ENCODE measurements at places on chromosomes 2 and 18. TPM values are rescaled to one million over a fixed set of nuclear protein-coding genes. Genes with fewer than 3 reads are reported as not detected.

IL37 gene
- total RNA-seq, result not detected

SERPINB10 gene
- total RNA-seq, result 1.0 TPM

RAB6C gene
- not detected for total RNA-seq

MAP3K19 gene
- total RNA-seq, result not detected

ST8SIA5 gene
- 2.1 TPM for total RNA-seq

SULT1C3 gene
- not detected for total RNA-seq

PDCD1 gene
- not detected for total RNA-seq

NAT8 gene
- total RNA-seq, result not detected

DCDC2C gene
- total RNA-seq, result not detected

TOGARAM2 gene
- 0.52 TPM for total RNA-seq

TBR1 gene
- not detected for total RNA-seq

TCF23 gene
- total RNA-seq, result 0.52 TPM

KCNS3 gene
- total RNA-seq, result 12.5 TPM
